ENCODE measurements at places on chromosomes 11 and 22.

DNA sequence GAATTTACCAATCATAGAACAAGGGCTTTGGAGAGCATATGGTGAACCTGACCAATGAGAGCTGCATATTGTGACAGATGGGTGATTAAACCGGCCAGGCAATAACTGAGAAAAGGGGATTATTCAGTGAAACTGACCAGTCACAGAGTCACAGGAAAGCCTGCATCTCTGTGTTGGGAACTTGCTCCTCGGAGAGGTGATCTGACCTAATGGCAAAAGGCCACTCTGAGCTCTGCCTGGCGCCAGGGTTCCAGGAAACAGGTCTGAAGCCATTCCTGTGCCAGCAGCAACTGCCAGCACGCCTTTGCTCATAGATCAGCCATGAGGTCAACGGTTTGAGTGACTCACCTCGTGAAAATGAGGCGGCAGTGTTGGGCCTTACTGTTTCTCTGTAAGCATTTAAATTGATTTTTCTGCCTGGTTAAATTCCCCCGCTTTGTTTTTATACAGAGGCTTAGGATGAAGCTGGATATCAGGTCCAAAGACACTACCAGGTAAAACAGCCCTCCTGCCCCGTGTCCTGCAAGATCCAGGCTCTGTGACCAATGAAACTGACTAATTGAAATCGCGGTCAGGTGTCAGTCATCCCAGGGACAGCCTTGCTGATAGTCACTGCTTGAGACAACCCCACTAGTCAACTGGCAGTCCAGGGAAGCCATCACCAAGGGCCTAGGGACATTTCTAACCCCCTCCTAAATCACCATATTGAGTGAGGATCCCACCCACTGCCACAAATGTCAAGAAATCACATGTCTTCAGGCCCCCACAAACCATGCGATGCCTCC lies 35.8 kb upstream of the MYOD1 start:
- no peaks in the 10 kb centered on the region for H3K36me3 ChIP-seq
- H3K27ac ChIP-seq: no peak overlapping the region
- peak; percentile 48 for DNase-seq

DNA sequence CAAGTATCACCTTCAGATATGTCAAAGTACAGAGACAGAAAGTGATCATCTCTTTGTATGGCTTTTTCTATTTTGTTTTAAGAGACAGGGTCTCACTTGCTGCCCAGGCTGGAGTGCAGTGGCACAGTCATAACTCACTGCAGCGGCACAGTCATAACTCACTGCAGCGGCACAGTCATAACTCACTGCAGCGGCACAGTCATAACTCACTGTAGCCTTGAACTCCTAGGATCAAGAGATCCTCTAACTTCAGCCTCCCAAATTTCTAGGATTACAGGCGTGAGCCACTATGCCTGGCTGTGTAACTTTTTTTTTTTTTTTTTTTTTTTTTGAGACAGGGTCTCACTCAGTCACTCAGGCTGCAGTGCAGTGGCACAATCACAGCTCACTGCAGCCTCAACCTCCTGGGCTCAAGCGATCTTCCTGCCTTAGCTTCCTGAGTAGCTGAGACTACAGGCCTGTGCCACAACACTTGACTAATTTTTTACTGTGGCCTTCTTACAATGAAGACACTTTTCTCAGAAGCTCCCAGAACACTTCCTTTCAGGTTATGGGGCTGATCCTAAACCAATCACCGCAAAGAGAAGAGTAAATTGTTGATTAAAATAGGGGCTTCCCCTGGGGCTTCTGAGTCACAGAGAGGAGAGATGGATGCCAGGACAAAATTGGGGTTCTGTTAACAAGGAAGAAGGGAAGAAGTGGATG lies 9.0 kb upstream of the HIKESHI start:
- H3K27me3 ChIP-seq: no peaks in the 10 kb centered on the region
- DNase-seq: no peak
- no peak overlapping the region for H3K4me3 ChIP-seq
- H3K4me1 ChIP-seq: no peaks in the 10 kb centered on the region
- H3K36me3 ChIP-seq: no peaks in the 10 kb centered on the region

DNA sequence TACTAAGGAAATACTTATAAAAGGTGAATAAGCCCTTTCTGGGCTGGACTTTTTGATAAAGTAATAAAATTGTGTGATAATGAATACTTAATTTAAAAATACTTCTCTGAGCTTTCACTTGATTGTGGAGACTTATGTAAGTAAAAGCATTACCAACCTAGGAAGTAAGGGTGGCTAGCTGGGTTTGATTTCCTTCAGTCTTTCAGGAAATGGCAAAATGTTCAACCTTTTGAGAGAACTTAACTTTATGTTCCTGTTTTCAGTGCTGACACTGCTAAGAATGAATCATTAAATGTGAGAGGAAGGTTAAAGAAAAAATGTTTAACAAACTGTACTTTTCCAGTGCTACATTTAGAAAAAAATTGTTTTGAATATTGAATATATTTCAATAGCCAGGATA lies 900.3 kb downstream of the METTL15 start:
- H3K27me3 ChIP-seq: no peaks in the 10 kb centered on the region
- no peak overlapping the region for H3K27ac ChIP-seq
- H3K4me3 ChIP-seq: no peak overlapping the region
- no peak for DNase-seq
- H3K4me1 ChIP-seq: peaks cover 18% of the 10 kb centered on the region

DNA sequence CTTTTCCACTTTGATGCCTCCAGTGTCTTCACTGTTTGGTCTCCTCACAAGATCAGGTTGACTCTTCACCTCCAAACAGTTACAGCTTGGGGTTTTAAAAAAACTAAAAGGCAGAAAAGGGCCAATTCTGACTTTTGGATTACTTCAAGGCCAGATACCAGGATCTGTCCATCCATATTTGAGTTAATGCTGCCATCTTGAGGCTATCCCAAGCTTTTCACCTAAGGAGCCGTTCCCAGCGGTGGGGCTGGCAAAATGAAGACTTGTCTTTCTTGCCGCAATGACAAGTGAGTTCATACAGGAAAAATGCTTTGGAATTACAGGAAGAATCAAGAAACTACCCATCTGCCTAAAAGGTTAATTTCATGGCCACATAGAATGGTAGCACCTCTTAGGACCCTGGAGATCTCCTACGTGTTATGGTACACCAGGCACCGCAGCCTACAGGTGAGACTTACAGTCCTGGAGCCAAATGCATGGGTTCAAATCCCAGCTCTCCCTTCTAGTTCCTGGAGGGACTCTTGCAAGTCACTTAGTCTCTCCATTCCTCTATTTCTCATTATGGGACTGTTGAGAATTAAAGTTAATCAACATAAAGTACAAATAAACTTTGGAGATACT lies 6.0 kb upstream of the OR5B21 start:
- no peak overlapping the region for H3K4me3 ChIP-seq
- H3K27ac ChIP-seq: no peak overlapping the region
- H3K4me1 ChIP-seq: peaks cover 23% of the 10 kb centered on the region
- H3K27me3 ChIP-seq: no peaks in the 10 kb centered on the region

DNA sequence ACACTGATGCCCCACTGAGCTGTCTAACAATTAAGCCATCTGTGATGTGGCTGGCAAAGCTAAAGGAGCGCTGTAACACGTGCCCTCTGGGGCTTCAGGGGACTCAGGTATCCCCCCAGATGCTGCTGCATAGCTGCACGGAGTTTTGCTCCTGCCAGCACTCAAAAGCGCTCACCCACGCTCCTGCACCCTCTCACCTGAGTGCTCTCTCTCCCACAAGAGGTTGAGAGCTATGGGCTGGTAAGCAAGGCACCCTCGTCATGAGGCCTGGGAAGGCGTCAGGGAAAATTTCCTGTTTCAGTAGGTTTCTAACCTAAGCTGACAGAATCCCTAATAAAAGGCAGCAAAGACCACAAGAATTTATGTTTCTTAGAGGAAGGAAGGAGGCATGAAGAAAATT lies 850.3 kb downstream of the OPCML start:
- no peaks in the 10 kb centered on the region for H3K27me3 ChIP-seq
- H3K36me3 ChIP-seq: no peaks in the 10 kb centered on the region
- DNase-seq: no peak
- H3K4me3 ChIP-seq: no peak overlapping the region

DNA sequence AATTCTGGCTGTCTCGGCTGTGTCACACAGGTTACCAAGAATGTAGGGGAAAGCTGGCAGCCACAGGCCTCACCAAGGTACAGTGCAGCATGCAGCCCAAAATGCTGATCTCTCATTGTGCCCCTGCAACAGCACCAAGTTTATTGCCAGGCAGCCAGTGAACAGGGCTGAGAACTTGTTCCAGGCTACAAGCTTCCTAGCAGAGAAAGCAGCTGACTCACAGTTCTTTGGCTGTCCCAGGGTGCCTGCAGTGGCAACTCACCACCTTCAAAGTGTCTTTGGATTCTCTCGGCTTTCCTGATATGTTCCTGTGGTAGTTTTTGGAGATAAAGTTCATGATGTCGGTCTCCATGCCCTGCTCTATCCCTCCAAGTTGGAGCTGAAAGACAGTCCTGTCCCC lies 719.1 kb upstream of the ANO3 start:
- no peaks in the 10 kb centered on the region for H3K36me3 ChIP-seq
- H3K27ac ChIP-seq: no peak overlapping the region
- H3K4me3 ChIP-seq: no peak overlapping the region
- no peaks in the 10 kb centered on the region for H3K27me3 ChIP-seq

DNA sequence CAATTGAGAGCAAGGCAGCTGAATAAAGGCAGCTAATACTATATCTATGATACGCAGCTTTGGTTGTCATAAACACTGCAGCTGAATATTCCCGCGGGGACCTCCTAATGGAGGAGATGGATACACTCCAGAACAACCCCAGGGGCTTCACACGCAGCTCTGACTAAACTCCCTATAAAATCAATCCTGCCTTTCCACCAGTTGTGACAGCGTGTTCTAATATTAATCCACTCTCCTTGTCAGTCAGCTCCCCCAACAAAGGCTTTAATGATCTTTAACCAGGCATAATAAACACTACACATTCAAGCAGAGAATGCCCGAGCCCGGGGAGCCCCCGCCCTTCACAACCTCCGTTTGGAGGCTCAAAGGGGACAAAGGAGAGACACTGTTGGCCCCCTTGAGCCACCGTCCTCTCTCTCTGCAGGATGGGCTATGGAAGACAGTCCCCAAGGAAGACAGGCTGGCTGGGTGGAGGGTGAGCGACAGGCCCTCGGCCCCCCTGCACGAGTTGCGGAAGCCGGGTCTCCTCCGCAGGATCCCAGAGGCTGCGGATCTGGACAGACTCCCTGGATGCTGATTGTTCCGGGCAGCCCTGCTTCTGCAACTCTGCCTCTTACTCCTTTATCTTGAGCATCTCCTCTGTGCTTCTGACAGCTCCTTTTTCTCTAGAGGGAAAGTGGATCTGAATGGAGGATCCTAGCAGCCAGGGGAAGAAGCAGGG lies 565.2 kb downstream of the BUD13 start:
- no peaks in the 10 kb centered on the region for H3K27me3 ChIP-seq
- DNase-seq: no peak
- no peak overlapping the region for H3K27ac ChIP-seq
- H3K4me1 ChIP-seq: no peaks in the 10 kb centered on the region
- H3K36me3 ChIP-seq: no peaks in the 10 kb centered on the region

DNA sequence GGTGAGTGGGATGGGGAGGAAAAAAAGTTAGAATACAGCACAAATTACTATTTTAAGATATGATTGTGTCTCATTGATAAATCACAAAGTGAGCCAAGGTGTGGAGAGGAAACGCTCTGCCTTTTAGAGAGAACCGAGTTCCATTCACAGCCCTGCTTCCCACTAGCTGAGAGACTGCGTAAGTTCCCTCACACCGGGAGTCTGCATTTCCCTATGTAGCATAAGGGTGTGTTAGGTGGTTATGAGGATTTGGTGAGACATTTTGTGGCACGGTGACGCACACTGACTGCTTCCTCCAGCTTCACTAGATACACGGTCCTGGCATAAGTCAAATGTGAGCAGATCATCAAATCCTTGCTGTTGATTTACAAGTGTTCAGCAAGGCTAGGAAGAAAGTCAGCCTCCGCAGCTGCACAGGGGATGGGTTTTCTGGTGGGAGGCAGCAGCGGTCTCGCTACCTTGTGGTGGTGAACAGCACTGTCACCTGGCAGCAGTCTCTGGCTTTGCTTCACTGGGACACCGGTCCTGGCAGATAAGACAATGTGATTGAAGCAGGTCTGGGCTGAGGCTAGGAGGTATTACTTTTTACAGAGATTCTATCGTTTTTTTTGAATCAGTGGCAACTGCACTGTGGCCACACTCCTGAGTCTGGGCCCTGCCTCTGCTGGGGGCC lies 312.2 kb upstream of the B3GAT1 start:
- H3K27ac ChIP-seq: no peak overlapping the region
- H3K4me3 ChIP-seq: no peak overlapping the region
- no peaks in the 10 kb centered on the region for H3K4me1 ChIP-seq
- no peak for DNase-seq

GRCh38 chr11:134245434-134245833 lies 7.7 kb downstream of the THYN1 start:
- no peak overlapping the region for H3K4me3 ChIP-seq
- no peaks in the 10 kb centered on the region for H3K4me1 ChIP-seq
- no peak overlapping the region for H3K27ac ChIP-seq

DNA sequence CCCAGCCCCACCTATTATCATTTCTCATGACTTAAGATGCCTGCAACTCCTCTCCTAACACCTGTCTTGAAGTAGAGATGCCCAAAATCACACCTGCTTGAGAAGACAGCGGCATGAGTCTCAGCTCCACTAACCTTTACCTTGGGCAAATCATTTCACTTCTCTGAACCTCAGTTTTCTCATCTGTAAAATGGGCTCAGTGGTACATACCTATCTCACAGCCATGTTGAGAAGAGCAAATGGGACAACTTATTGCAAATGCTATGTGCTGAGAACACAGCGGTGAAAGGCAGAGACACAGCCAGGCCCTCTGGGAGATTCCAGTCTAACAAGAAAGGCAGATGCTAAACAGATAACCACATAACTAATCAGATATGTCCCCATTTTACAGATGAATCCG lies 7.8 kb downstream of the TST start:
- H3K27me3 ChIP-seq: peaks cover 14% of the 10 kb centered on the region
- no peak overlapping the region for H3K27ac ChIP-seq
- H3K36me3 ChIP-seq: no peaks in the 10 kb centered on the region
- H3K4me1 ChIP-seq: no peaks in the 10 kb centered on the region
- no peak for DNase-seq
- no peak overlapping the region for H3K4me3 ChIP-seq

DNA sequence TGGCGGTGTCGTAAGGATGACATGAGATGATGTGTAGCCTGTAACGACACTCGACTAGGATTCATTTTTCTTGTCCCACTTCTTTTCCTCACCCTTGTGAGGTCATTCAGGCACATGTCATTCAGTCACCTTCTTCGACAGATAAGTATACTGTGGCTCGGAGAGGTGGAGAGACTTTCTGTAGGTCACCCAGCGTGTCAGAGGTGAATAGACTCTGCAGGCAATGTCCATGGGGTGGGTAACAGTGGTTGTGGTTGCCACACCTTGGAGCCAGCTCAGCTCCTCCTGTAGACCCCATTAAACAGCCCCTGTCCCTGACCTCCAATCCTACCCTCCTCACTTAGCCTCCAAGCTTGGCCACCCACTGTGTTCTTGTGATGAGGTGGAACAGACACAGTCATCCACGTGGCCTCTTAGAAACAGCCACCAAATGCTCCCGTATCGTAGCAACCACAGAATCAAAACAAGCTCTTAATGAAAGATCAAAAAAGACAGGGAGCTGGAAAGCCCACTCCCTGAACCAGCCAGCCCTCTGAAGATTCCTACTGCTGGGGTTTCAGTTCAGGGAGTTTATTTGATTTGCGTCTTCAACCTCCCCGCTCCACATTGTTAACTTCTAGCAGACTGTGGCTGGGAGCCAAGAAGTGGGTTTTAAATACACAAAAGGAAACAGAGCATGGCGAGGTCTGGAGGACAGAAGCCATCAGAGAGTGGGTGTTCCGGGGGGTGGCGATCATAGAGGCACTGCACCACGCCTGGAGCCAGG lies 89.0 kb upstream of the GRK3 start:
- no peaks in the 10 kb centered on the region for H3K36me3 ChIP-seq
- no peaks in the 10 kb centered on the region for H3K4me1 ChIP-seq
- no peak overlapping the region for H3K27ac ChIP-seq
- H3K4me3 ChIP-seq: no peak overlapping the region
- peak; percentile 46 for DNase-seq
- H3K27me3 ChIP-seq: no peaks in the 10 kb centered on the region
